CD4-positive, alpha-beta T cell treated with Interleukin-12 subunit alpha and Interleukin-12 subunit beta, for 1 hour (primary cell): ENCODE measurements at places on chromosomes 4 and X.

DNA sequence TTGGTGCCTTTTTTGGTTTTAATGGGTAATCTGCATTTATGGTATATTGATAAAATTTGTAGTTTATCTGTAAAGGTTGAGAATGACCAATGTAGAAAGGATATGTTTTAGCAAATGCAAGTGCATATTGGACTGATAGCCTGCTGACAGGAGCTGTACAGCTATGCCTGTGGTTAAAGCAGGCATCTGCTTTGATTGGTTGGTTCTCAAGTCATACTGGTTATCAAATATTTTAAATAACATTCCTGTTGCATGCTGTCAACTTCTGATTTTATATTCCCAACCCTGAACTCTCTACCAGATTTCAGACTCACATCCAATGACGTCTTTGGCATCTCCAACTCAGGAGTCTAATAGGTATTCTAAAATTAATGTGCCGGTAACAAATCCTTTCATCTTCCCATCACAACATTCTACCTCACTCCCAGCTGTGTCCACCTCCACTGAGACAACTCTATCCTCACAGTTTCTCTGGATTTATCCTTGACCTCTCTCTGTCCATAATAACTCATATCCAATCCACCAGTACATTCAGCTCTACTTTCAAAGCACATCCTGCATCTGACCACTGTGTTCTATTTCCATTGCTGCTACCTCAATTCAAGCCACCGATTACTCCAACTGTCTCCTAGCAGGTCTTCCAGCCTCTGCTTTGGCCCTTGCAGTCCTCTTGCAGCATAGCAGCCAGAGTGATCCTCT is 125.7 kb downstream of the CAMK2D start:
- DNase-seq = no peak

DNA sequence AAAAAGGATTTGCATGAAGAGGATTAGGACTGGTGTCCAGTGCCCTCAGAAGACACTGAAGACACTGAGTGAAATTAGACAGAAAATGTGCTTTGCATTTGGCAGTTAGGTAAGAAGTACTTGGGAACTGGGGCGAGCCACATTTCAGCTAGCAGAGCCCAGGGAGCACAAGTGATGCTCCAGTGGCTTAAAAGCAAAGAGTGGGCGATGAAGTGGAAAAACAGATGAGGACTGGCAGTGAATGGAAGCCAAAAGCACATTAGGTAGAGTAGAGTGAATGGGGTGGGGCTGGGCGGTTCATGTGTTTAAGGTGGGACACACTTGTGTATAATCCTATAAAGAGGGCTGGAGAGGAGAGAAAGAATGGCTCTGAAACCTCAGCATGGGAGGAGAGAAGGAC is 18.4 kb downstream of the DCLK2 start:
- DNase-seq = no peak

DNA sequence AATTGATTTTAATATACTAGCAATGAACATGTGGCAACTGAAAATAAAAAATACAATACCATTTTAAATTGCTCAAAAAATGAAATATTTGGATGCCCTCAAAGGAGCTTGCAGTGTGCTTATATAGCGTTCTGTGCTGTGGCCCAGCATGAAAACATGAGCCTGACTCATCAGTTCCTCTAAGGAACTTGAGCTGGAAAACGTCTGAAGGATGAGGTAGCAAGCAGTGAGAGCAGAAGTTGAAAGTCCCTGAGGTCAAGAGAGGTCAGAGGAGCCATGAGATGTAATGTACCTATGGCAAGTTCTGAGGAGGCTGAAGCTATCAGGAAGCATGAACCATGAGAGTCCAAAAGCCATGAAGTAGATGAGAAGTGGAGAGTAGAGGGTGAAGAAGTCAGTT is 59.7 kb downstream of the HMGB3 start:
- no peak for DNase-seq

DNA sequence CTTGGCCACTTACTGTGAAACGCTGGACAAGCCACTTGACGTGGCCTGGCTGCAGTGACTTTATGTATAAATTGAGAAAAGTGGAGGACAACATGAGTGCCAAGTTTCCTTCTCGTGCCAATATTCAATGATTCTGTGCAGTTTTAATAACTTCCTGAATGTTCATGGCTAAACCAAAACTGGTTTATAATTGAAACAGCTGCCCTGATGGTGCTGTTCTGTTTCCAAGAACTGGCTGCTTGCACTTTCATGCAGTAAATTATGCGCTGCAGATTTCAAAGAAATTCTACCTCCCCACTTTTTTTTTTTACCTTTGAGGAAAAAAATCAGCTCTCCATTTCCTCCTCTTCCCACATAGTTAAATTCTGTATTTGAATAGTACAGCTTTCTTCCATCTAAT is 205.2 kb upstream of the CASK start:
- peak; percentile 2 for DNase-seq
